Dermis microvascular lymphatic vessel endothelial cell (primary cell): ENCODE measurements at places on chromosomes 7 and 10.

GRCh38 chr10:44950326-44951225, 9.0 kb upstream of the RASSF4 start:
- DNase-seq = no peak

DNA sequence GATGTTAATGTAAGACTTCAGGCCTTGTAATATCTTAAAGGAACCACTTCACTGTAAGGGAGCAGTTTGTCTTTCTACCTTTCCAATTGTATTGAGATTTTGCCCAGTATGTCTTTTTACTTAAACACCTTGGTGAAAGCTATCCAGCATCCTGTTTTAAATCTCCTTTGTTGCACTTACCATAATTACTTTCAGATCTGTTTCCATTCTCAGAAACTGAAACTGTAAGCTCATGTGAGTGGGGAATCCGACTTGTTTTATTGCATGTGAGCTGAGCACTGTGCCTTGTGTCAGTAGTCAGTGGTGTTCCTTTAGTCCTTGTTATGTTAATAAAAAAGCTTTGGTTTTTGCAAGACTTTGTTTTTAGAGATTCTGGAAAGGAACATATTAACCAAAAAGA, 42.2 kb downstream of the BMPR1A start:
- DNase-seq = no peak

DNA sequence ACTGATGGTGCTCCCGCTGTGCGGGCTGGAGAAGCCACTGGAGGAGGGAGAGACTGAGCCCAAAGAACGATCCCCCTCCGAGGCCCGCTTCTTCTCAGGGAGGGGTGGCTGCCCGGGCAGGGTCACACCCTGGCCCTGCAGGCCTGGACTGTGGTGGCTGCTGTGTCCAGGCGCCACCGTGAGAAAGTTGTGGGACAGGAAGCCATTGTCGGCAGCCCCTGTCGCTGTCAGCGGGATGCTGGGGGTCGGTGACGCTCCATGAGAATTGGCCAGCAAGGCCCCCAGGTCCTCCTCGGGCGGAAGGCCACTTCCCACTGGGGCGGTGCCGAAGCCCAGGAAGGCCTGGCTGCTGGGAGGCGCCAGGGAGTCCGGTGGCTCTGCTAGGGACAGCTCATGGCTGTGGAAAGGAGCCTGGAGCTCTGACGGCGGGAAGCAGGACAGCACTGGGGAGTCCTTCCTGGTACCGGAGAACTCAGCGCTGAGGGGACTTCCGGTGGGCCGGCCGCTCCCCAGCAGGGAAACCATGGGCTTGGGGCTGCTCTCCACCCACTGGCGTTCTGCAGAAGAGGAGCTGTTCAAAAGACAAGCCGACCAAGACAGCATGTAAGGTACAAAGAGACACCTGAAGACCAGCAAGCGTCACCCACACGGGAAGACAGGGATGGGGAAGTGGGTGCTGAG, 278.8 kb downstream of the TNS3 start:
- DNase-seq = no peak

DNA sequence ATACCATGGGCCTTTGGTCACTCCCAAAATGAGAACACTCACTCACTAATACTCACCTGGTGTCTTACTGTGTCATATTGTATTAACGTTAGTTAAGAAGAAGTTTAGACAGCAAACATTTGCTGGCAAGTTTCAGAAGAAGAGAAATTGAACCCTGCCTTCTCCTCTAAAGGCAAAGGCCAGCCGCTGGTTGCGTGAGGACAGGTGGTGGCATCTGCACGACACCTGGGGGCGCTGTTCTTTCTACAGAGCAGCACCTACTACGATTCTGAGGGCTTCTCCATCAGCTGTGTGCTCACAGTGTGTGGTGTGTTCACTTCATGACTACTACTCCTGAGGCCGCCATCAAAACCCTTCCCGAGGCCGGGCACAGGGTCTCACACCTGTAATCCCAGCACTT, 17.9 kb upstream of the CLEC2L start:
- DNase-seq = no peak

- no peak for DNase-seq
Measured at GRCh38 chr7:55100544-55101327, 81.9 kb downstream of the EGFR start.

DNA sequence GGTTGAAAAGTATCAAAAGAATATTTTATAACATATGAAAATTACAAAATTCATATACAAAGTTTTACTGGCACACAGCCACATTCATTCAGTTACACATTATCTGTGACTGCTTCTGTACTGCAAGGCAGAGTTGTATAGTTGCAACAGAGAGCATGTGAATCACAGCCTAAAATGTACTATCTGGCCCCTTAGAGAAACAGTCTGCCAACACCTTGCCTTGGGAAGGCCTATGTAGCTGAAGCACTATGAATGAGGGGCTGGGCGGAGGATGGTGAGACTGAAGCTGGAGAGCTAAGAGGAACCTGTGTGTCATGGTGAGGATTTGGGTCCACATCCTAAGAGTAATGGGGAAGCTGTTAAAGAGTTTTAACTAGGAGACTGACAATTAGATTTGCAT, 35.7 kb downstream of the PDZD8 start:
- no peak for DNase-seq

- DNase-seq = no peak
Measured at GRCh38 chr7:12957487-12957886, 270.1 kb downstream of the ARL4A start.

- no peak for DNase-seq
Measured at GRCh38 chr10:44966129-44966815, 6.7 kb downstream of the RASSF4 start.

- no peak for DNase-seq
Measured at GRCh38 chr7:36966636-36967035, 242.3 kb upstream of the AOAH start.

GRCh38 chr7:50428911-50429310, 21.2 kb downstream of the FIGNL1 start:
- DNase-seq = no peak

DNA sequence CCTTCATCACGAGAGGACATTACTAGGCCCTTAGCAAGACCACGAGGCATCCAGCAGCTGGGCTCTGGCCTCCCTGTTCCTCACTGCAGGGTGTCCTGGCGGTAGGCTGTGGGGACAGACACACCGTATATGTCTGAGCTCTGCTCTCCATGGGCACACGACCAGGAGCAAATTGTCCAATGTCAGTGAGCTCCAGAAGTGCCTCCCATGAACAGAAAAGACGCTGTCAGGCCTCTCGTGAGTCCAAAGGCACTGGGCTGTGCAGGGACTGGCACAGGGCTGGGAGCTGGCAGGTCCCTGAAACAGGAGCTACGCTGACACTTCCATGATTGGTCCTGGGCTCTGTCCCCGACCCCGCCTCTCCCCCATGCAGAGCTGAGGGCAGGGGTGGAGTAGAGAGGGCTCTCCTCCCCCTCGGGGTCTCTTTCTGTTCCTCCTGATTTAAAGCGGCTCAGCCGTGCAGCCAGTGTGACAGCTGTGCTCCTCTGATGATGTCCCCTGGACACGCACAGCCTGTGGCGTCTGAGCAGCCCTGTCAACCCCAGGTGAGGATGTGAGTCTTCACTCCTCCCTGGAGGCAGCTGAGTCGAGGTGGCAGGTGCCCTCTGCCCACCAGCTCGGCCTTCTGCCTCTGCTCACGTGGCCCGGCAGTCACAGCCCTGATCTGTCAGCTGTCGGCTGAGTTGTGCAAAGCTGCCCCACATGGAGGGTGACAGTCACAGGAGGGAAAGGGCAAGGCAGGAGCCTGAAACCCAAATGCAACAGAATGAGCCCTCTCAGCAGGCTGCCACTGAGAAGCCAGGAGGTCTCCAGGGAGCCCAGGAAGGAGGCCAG, 13.0 kb downstream of the ANTXRL start:
- no peak for DNase-seq

GRCh38 chr7:150405584-150406311, 26.6 kb downstream of the ZNF775 start:
- no peak for DNase-seq

- DNase-seq = no peak
Measured at GRCh38 chr7:13952921-13953320, 36.5 kb downstream of the ETV1 start.
